Endothelial cell (in vitro differentiated cells): ENCODE measurements at places on chromosomes 6 and 20.

DNA sequence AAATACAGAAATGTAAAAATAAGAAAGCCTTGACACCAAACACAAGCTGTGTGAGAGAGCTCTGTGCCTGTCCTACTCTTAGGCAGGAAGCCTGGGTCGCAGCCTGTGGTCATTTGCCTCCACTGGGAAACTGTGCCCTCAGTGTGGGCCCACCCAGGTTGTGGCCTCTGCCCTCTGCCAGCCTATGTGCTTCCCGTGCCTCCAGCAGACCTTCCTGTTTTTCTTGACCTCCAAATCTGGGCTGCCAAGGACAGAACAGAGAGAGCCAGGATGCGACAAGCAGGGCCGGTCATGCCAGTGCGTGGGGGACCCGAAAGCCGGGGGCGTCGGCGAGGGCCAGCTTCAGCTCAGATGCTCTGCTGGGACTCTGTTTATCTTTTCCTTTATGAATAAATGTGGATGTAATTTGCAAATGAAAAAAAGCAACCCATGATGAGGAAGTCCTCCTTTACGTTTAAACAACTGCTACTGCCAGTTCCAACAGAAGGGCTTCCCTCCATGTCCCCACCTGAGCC, 189.2 kb upstream of the EXOC2 start:
- no peak for DNase-seq

GRCh38 chr6:68941345-68941744, 306.3 kb downstream of the ADGRB3 start:
- DNase-seq = no peak

GRCh38 chr6:42962502-42963178, 2.1 kb downstream of the GNMT start:
- DNase-seq = no peak

DNA sequence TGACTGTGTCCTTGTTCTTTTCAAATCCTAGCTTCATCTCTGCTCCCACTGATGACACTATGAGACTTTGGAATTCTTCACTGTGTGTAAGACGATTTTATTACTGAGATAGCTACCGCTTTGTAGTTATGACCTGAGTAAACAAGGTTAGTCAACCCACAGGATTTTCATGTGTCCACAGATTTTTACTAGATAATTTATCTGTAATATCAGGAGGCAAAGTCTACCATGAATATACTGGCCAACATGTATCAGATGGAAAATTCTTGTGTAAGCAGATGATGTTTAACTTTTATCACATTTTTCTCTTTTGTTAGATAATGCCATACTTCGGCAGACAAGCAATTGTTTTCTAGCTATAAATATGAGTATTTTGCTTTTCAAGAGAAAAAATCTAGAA, 119.8 kb downstream of the SGK1 start:
- no peak for DNase-seq

GRCh38 chr20:53898556-53898931, 171.8 kb downstream of the BCAS1 start:
- DNase-seq = no peak

- peak; percentile 96 for DNase-seq
Measured at GRCh38 chr6:4776131-4776492, at the start of gene CDYL. Gene CDYL, plus strand, starts transcription at chr6:4776404. Its CDS starts 380 bp downstream, at chr6:4776784.

- no peak for DNase-seq
Measured at GRCh38 chr6:12968839-12969558, 252.4 kb downstream of the PHACTR1 start.

DNA sequence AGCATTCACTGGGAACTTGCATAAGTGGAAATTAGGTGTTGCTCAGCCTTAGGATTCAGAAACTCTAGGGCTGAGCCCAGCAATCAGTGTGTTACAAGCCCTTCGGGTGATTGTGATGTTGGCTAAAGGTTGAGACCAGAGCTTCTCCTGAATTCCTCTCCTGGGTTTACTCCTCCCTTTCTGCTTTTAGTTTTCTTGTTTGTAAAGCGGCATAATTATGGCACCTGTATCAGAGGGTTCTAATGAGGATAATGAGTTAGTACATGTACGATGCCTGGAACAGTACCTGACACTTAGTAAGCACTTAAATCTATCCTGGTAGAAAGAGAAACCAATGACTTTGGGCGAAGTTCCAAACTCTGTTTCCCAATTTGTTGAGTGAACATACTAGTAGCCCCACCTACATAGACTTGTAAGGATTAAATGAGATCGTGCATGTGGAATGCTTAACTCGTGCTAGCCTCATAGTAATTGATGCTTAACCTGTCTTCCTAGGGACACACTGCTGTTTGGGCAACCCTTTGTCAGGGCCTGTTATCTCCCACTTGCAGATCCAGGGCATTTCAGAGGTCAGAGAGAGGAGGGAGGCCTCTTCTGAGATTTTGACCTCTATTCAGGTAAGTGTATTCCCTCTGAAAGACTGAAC, 932 bp upstream of the EZR start:
- DNase-seq = no peak

- DNase-seq = no peak
Measured at GRCh38 chr6:169513478-169514193, 188.2 kb downstream of the WDR27 start.

GRCh38 chr6:139262519-139263300, 29.1 kb downstream of the TXLNB start:
- DNase-seq = no peak

GRCh38 chr6:154440422-154441043, 70.0 kb downstream of the CNKSR3 start:
- no peak for DNase-seq

DNA sequence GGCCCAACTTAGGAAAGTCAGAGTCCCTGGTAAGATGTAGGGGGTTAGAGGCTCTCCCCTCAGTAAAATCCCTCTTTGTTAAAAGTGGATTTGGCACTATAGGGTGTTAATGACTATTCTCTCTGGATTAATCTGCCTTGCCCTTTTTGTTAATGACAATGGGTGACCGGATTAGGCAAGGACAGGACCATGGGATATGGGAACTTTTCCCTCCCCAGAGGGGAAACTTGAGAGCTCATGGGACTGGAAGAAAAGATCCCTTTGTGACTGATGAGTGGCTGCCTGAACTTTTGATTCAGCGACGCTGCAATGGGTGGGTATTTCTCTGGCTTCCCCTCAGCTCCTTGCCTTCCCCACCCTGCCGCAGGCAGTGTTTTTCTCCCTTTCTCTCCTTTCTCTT, 12.2 kb upstream of the TAAR9 start:
- no peak for DNase-seq

DNA sequence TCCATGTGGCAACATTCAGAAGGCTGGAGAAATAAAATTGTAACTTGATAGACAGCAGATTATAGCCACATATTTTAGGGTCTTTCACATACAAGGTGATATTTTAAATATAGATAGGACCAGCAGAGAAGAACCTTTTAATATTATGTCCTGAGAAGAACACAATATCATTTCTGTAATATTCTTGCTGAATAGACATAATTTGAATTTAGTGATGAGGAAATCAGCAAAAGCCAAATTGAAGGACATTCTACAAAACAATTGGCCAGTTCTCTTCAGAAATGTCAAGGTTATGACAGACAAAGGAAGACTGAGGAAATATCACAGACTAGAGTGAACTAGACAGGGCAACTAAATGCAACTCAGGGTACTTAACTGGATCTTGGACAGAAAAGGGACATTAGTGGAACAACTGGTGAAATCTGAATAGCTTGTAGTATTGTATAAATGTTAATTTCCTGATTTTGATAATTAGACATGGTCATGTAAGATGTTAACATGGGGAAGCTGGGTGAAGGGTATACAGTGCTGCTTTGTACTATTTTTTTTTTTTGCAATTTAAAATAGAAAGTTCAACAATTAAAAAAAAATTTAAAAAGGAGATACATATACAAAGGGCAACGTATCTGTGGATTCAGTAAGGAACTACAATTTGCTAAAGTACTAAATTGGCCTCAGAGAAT, 134.5 kb upstream of the SIM1 start:
- no peak for DNase-seq

GRCh38 chr6:112773187-112773586, 426.1 kb downstream of the RFPL4B start:
- no peak for DNase-seq

- no peak for DNase-seq
Measured at GRCh38 chr6:3440911-3441310, 15.9 kb downstream of the SLC22A23 start.

- no peak for DNase-seq
Measured at GRCh38 chr6:4208158-4208557, 72.8 kb upstream of the ECI2 start.

- no peak for DNase-seq
Measured at GRCh38 chr6:34955442-34955841, 66.4 kb downstream of the ANKS1A start.

GRCh38 chr6:25449774-25450173, 170.6 kb downstream of the CARMIL1 start:
- DNase-seq = no peak

DNA sequence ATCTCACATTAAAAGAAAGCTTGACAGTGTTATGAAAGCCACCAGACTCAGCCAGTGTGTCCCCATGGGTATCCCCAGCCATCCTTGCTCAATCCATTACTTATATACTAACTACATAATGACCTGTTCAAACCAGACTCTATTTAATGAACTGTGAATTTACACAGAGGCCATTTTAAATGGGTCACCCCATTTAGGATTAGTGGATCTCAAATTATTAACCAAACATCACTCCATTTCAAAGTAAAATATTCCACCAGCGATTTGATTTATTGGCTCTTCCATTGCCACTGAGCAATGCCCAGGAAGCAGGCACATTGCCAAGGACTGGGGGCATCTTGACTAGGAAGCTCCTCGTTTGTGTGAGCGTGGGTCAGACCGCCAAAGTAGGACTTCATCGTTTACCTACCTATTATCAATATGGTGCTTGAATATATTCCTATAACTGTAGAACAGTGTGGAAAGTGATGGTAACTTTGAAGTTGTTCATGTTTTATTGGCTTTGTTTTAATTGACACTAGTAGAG, 15.5 kb upstream of the NPEPL1 start:
- no peak for DNase-seq

DNA sequence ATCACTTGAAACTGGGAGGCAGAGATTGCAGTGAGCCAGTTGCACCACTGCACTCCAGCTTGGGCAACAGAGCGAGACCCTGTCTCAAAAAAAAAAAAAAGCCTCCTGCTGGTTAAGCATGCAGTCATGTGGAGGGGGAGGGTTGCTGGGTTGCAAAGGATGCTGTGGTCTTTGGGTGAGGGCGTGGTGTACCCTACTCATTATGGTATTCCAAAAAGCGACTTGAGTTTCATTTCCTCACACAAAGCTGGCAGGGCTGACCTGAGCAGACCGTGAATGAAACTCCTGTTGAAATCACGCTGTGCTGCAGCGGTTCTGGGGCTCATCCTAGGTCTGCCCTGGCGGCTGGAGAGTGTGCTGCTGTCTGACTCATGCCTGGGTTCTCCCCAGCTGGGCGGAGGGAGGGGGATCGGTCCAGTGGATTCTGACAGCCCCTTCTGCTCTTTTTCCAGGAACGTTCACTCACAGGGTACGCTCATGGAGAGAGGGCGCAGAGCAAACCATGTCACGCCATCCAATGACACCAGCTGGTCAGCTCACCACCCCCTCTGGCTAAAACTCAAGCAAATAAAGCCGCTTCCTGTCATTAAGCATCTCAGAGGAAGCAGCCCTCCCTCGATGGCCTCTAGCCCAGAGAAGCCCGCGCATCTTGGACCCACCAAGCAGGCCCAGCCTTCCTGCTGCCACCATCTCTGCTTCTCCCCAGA, 166.2 kb downstream of the SCML4 start:
- DNase-seq = no peak

DNA sequence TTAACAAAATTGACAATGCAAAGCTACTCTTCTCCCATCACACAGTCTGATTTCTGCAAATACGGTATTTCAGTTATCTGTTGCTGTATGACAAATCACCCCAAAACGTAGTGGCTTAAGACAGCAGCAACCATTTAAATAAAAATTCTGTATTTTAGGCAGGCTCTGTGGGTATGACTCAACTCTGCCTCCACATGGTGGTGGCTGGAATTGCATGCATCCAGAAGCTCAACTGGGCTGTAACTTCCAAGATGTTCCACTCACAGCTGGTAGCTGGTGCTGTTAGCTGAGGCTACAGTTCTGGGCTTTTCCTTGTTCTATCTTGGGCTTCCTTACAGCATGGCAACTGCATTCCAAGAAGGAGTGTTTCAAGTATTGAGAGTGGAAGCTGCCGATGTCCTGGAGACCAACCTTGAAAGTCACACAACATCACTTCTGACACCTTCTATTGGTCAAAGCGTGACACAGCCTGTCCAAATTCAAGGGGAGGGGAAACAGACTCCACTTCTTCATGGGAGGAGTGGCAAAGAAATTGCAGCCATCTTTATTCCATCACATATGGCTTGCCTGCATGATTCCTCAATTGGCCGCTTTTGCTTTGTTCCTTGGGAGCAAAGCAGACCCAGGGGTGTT, 39.7 kb upstream of the TULP1 start:
- peak; percentile 57 for DNase-seq

DNA sequence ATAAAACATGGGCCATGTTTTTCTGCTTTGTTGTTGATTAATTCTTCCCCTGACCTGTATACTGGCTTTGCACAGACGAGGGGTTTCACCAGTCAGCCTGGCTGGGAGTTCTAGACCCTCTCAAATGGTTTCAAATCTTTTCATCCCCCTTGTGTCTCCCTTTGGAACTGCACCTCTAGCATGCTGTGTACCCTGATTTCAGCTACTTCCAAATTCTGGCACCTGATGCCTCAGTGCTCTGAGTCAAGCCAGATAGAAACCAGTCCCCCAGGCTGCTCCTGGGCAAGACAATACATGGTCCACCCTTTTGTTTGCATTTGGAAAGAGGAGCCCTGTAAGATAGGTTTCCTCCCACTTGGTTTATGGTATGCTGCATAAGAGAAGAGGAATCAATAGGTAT, 290.2 kb downstream of the BTBD3 start:
- peak; percentile 54 for DNase-seq

DNA sequence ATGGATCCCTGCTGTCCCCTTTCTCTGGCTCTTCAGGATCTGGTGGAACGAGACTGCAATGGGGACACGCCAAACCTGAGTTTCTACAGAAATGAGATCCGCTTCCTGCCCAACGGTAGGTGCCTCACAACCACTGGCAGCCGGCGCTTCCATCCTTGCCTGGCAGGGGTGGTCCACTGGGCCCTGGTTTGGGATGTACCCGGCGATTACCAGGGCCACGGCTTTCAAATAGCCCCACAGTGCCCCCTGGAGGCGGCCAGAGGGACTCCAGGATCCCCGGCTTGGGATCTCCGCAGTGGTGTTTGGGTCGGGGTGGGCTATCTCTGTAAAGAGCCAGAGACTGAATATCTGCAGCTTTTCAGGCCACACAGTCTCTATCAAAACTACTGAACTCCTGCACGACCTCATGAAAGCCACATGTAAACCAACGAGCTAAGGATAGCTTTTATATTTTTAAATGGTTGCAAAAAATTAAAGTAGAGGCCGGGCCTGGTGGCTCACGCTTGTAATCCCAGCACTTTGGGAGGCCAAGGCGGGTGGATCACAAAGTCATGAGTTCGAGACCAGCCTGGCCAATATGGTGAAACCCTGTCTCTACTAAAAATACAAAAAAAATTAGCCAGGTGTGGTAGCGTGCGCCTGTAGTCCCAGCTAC, 3.7 kb downstream of the OGFR start:
- DNase-seq = peak; percentile 83

DNA sequence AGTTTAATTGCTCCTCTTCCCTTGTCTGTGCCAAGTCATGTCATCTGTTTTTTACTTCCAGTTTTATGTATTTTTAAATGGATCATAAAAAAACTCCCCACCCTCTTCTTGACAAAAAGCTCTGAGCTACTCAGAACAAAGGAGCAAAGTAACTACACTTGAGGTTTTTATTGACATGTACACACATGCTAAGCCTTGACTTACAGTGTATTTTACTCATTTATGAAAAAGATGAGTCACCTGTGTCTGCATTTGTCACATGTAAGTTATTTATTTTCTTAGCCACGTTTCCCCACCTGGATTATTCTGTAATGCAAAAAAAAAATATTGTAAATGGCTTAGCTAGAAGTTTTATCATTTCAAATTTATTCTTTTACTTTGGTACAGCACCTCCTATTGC, 628.8 kb upstream of the SLC35B3 start:
- DNase-seq = no peak
